ENCODE measurements at places on chromosomes 16 and 17. TPM values are rescaled to one million over a fixed set of nuclear protein-coding genes. Genes with fewer than 3 reads are reported as not detected.

CSH1 gene
- not detected for total RNA-seq

P2RX5 gene
- total RNA-seq = 0.66 TPM

SCGB1C2 gene
- total RNA-seq = not detected

DNA sequence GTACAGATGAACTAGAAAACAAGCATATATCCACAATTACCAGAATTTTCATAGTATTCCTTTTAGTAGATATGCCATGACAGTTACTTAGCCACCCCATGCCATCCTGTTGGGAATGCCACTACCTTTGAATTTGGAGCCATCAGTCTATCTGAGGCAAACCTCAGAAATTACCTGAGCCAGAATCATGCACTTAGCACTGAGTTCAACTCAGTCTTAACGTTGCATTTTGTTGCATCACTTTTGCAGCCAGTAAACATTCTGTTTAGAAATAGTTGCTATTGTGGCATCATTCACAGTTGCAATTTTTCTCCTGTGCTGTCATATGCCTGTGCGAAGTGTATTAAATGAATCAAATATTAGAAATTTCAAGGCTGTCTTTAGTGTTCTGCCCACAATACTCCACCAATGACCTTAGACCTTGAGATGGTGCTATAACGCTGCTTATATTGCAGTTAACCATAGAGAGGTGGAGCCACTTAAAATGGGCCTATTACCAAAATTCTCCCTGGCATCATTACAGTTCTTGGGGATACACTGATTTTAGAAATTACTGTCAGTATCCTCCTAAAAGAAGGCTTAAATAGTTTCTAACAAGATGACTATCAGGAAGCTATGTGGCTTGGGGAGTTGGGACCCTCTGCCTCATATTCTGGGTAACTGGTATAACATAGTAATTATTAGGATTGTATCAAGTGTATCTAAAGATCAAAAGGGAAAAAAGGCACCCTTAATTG is 11.1 kb downstream of the PTRH2 start:
- DNase-seq = no peak

DNA sequence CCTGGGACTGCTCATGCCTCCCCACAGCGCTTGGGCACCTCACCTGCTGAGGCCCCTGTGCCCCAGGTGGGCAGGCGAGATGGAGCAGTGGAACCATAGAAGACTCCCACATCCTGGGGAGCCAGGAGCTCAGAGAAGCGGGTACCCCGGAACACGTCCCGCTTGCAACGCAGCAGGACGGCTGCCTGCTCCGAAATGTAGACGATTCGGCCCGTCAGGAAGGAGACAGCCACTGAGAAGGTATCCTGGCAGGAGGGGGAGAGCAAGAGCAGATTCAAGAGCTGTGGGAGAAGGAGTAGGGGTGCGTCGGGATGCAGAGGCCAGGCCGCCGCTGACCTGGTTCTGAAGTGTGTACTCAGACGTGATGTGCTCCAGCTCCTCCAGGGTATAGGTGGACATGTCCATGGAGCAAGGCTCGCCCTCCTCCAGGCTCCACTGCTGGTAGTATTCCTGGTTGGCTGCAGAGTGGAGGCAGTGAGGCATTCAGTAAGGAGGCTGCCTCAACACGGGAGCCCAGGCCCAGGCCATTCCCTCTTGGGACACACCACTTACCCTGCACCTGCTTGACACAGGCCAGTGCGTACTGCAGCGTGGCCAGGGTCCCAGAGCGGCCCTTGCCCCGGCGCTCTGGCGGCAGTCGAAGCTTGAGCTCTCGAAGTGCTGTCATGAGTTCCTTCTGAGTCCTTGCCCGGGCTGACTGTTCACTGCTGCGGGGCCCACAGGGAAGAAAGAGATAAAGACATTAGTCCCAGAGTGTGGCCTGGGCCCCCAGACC is 2.6 kb downstream of the PER1 start:
- DNase-seq = no peak

GRCh38 chr17:58680038-58680369 is 11.8 kb downstream of the TEX14 start:
- DNase-seq = no peak

GRCh38 chr17:21166595-21167210 is 39.9 kb downstream of the DHRS7B start:
- DNase-seq = peak; percentile 6

DNA sequence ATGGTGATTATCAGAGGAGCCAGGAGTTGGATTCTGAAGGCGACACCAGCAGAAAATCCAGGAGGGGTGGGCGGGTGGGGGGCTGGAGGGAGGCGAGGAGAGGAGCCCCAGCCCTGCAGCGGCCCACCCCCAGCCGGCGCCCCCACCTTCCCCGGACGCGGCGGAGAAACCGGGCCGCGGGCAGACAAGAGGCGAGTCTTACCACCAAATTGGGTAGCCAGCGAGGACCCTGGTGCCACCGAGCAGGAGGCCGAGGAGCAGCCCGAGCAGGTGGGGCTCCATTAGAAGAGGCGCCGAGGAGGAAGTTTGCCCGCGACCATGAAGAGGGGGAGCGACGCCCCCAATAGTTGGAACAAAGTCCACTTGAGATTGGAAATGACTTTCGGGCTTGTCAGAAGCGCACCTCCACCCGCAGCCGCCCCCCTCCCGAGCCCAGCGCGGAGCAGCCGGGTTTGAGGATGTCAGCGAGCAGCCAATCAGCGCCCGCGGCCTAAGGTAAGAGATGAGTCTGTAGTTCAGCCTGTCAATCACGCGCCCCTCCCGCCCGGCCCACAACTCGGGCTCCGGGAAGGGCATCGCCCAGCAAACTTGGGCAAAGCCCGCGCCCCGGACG is at the start of gene WNT3:
Gene WNT3 (minus strand): TSS at position 377 of the 613 bp plus-strand sequence. CDS start 95 bp downstream, at position 282.
- DNase-seq = no peak

- DNase-seq = no peak
Observed at GRCh38 chr16:29198231-29198630, 208.3 kb downstream of the NPIPB11 start.

GRCh38 chr17:79775632-79776031 is 2.3 kb upstream of the CBX2 start:
- DNase-seq = no peak

DNA sequence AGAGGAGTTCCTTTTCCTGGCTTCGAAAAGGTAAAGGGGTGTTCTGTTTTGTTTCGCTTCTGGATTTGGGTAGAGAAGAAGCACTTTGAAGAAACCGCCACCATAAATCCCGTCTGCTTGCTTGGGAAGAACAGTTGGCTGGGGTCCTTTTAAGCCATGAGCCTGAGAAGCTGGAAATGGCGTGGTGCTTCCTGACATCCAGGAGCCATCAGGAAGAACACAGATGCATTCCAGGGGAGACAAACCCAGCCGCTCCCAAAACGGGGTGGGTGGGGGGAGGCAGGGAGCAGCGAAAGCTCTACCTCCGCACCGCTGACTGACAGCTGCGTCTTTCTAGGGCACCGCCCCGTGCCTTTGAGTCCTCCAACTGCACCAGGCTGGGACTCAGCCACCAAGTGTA is 91.6 kb downstream of the ZDHHC7 start:
- DNase-seq = no peak

All from mesothelial cell of epicardium (in vitro differentiated cells).